Pulmonary artery endothelial cell (primary cell): ENCODE measurements at places on chromosomes 3 and 15. TPM values are rescaled to one million over a fixed set of nuclear protein-coding genes. Genes with fewer than 3 reads are reported as not detected.

ILDR1 gene
- not detected in 2 replicates for total RNA-seq

RTP4 gene
- 0.46 and 0.99 TPM in 2 replicates for total RNA-seq

CCR8 gene
- total RNA-seq = not detected in 2 replicates

ZNF80 gene
- not detected in 2 replicates for total RNA-seq

CHRM5 gene
- not detected in 2 replicates for total RNA-seq

AADACL2 gene
- total RNA-seq = not detected in 2 replicates
